ENCODE measurements at places on chromosomes 2 and 18.

DNA sequence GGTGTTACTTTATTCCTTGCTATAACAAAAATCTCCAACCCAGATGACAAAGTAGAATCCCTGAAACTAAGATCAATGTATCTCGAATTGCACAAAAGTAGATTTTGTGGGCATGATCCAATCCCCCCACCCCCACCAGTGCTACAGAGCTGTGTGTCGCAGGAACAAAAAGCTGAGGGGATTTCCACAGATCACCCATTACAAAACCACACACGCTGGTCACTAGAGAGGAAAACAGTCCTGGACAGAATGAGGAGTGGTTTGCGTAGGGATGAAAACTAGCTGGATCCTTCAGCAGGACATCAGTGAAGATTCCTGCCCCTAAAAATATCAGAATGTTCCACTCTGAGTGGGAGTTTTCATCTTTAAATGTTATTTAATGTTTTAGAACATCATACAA is 165.3 kb upstream of the STK17B start:
- no peak for DNase-seq

DNA sequence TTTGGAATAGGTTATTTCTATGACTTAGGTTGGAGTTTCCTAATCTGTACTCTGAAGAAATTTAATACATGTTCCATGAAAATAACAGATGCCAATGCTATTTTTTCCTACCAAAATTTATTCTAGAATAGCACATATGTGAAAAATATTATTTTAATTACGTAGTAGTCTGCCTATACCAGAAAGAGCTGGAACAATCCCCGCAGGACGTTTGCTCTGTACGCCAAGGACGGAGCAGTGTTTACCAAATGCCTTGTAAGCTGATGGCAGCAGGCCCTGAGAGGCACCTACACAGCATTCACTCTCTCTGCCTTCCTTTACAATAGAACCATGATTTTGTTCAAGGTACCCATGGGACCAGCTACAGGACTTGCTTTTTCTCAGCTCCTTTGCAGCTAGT is 16.8 kb upstream of the SLC1A4 start:
- no peak for DNase-seq

GRCh38 chr2:11669454-11670291 is at the start of gene NTSR2:
NTSR2 (minus strand) TSS chr2:11670195; CDS start chr2:11670129, 66 bp downstream.
- peak; percentile 73 for DNase-seq

DNA sequence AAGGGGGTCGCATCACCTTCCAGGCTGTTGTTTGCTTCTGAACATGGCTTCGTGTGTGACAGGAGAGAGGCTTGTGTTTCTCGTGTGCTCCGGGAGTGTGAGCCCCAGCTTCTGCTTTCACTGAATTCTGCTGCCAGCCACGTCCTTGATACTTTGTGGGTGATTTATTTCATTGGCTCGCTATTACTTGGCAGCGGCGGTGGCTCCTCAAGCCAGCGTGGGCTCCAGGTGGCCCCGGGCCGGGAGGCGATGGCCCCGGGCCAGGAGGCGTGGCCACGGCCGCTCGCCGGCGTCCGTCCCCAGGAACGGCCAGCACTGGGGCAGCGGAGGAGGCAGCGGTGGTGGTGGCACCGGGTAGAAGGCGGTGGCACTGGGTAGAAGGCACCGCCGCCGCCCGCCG is 63.1 kb downstream of the NAPG start:
- DNase-seq = no peak

GRCh38 chr2:206145665-206146064 is 13.6 kb downstream of the NDUFS1 start:
- no peak for DNase-seq

- peak; percentile 15 for DNase-seq
Measured at GRCh38 chr2:235027558-235028214, 75.9 kb downstream of the SH3BP4 start.

- peak; percentile 16 for DNase-seq
Measured at GRCh38 chr2:208373460-208374089, 33.0 kb upstream of the PTH2R start.

DNA sequence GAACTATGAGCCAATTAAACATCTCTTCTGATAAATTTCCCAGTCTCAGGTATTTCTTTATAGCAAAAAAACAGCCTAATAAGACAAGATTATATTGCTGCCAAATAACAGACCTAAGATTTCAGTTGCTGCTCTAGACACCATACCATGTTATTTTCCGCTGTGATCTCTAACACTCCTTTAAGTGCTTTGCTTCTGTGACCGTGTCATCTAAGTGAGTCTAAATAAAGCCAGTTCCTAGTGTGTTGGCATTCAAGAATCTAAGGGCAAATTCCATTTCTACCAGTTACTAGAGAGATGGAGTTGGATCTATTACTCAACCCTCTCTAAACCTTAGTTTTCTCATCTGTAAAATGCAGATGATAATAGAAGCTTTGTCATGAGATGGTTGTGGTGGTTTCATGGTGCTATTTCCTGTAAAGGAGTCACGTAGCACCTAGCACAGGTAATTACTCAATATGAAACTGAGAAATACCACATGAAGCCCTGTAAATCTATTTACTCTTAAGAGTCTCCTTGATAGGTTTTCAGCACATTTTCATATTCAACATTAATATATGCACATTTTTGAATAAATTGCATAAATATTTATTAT is 40.5 kb downstream of the SPHKAP start:
- no peak for DNase-seq

DNA sequence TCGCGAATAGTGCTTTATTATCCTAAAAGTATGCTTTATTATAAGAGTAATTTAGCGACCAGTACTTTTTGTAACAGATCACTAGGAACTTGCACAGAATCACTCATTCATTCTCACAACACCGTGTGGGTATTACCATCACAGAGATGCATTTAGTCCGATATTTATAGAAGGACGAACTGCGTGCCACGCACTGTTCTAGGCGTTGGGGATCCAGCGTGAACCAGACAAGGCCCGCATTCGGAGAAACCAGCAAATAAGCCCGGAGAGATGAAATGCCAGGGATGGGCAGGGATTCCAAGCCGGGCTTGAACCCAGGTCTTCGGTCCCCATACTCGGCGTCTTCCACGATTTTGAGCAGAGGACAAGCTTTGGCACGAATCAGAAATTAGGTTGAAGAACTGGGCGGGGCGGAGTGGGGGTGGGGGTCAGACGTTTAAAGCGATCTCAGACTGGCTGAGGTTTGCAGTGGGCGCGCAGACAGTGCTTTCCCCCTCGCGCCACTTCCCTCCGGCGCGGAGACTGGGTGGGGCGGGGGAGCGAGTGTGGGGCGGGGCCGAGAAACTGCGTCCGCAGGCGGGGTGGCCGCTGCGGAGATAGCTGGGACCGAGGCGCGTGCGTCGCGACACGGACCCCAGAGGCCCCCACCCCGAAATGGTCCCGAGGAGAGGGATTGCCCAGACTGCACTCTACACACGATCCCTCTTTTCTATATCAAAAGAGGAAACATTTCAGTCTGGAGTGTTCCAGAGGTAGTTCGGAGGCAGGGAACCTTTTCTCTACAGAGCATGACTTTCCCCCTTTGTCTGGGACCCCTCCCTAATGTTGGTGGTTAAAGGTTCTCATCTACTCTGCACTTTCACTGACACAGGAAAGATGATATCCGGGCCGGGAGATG is 1.1 kb upstream of the CXCR4 start:
- no peak for DNase-seq

GRCh38 chr2:127528487-127528886 is 2.2 kb upstream of the IWS1 start:
- DNase-seq = no peak

- no peak for DNase-seq
Measured at GRCh38 chr2:181894381-181894780, 2.9 kb downstream of the ITPRID2 start.

GRCh38 chr2:159137511-159138241 is 148.8 kb downstream of the WDSUB1 start:
- no peak for DNase-seq
